ENCODE measurements at places on chromosomes 13 and 19.
A peak's percentile ranks its signal among the peaks of the same experiment; 100 is the strongest.

DNA sequence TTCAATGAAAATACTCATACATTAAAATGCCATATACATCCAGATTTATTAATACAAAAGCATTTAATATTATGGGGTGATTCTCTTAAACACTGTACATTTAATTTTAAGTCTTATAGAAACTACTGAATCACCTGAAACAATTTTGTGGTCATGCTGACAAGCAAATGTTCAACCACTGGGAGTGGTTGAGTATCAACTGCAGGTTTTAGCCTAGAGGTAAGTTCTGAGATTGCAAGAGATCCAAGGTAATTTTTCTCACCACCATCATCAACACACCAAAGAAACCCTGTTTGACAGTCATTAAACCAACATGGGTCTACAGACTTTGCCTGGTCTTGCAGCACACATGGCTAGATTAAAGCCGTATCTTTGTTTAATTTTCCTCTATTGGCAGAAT is 196.3 kb downstream of the LHFPL6 start:
- DNase-seq: no peak

- DNase-seq: no peak
Measured at GRCh38 chr19:27714857-27715256, 1498.1 kb downstream of the UQCRFS1 start.

DNA sequence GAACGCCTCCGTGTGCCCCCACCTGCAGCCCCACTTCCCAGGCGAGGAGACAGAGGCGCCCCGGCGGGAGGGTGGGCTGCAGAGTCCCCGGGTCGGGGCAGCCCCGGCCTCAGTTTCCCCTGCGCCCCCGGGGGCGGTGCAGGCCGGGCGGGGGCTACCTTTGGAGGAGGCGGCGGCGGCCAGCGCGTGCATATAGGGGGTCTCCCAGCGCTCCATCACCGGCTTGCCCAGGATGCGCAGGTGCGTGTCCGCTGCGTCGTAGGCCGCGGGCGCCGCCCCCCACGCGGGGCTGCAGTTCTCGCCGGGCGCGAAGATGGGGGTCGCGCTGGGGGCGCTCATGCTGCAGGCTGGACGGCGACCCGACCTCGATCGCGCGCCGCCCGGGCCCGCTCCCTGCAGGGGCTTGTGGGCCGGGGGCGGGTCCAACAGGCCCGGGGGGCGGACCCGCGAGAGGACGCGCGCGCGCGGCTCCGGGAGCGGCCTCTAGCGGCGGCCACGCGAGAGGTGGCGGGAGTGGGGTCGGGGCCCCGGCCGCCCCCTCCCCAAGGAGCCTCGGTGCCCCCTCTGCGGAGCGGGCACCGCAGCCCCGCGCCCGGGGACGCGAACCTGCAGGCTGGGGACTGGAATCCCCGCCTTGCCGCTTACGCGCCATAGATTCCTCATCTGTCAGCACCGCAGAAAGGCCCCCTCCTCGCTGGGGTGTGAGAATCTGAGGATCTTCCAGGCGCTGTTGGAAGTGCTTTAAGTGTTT is at the start of gene GAMT:
Gene GAMT, minus strand, starts transcription at position 405 of the 751 bp plus-strand sequence. Its CDS starts 66 bp downstream, at position 339.
- peak; percentile 57 for DNase-seq

DNA sequence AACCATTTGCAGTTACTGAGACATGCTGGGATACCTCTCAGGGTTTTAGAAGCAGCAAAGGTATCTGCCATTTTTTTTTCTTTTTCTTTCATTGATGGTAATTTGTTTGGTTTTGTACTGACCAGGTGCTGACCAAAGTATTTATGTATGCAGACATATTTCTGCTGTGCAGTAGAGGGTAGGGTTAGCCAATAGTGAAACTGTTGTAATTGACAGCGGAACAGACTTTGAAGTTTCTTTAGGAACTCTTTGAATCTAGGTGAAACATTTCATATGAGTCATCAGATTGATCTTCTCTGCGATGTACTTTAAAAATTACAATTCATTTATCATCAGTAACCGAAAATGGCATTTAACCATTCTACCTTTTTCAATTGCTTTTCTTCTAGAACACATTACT is 63.0 kb downstream of the ITGBL1 start:
- no peak for DNase-seq

DNA sequence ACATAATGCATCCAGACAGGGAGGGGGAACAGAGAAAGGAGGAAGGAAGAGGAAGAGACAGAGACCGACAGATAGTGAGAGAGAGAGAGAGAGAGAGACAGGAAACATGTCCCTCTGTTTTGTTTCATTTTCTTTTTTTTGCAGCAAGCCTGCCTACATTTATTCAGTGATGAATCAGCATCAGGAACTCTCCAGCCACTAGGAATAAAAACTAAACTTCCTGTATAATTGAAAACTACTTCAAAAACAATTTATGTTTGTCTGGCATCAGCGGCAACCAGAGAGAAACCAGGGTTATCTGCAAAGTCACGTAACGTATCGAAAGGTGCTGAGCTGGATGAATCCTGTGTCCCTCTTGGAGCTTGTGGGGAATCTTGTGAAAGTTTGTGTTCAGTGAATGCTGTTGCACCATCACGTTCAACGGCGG is 148.6 kb upstream of the SOX21 start:
- peak; percentile 21 for DNase-seq

DNA sequence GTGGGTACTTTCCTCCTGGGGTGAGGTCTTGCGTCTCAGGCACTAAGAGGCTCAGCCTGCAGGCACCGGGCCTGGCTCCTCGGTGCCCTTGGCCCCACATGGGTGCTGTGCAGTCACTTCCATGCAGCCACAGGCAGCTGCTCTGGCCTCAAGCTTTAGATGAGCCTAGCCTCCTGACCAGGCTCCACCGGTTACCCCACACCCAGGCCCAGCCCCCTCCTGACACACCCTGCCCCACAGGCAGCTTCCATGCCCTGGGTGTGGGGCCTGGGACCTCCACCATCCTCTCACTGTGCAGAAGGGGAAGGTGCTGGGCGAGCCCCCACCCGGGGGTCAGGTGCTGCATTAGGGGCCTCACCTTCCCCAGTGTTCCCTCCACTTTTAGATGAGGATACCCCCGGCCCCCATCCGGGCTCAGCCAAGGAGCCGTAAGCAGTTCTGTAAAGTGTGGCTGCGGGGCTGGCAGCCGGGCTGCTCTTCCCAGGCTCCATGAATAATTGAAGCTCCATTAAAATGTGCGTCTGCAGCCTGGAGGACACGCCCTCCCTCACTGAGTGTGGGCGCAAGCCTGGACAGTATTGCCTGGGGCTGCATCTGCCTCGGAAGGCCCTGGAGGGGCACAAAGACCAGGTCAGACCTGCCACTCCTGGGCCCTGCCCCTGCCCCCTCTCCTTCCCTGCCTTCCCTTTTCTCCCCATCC is 72.5 kb upstream of the KCTD15 start:
- DNase-seq: no peak

DNA sequence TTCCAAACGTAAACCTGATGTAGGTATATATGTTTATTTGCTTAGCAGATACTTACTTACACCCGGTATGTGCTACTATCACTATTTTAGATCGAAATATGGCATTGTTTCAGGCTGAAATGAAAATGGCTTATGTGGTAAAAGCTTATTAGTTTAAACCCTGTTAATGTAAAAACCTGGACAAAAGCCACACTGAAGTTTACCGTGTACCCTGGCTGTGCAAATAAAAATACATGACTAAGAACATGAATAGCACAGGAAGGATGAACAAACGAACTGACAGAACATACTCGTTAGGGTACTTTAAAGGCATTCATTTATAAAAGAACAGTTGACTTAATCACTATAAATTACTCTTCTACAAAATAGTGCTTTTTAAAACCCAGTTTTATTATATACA is 6.6 kb downstream of the CLDN10 start:
- no peak for DNase-seq

GRCh38 chr19:46759206-46759605 is 13.0 kb upstream of the STRN4 start:
- no peak for DNase-seq

DNA sequence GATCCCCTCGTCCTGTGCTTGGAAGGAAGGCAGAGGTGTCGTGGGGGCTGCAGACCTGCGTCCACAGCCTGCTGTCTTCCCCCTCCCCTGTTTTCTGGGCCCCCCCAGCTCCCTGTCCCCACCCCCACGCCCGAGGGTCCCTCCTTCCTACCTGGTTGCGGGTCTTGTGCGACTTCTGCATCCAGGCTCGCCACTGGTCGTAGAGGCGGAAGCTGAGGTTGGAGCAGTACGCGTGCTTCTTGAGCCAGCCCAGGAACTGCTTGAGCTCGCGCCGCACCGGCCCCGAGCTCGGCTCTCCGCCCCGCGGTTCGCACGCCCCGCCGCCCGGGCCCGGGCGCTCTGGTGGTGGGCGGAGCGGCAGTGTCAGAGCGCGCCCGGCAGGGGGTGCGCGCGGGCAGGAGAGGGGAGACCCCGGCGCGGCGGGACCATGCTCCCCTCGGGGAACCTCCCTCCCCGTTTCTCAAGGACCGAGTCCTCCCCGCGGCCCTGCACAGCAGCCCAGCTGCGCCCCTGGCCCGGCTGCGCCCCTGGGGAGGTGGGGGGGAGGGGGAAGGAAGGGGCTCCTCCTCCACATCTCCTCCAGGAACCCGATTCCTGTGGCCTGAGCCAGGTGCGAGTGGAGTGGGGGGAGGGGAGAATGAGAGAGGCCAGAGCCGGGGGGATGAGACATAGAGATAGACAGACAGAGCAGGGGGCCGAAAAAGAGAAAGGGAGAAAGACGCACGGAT is 5.7 kb downstream of the REX1BD start:
- DNase-seq: peak; percentile 83

DNA sequence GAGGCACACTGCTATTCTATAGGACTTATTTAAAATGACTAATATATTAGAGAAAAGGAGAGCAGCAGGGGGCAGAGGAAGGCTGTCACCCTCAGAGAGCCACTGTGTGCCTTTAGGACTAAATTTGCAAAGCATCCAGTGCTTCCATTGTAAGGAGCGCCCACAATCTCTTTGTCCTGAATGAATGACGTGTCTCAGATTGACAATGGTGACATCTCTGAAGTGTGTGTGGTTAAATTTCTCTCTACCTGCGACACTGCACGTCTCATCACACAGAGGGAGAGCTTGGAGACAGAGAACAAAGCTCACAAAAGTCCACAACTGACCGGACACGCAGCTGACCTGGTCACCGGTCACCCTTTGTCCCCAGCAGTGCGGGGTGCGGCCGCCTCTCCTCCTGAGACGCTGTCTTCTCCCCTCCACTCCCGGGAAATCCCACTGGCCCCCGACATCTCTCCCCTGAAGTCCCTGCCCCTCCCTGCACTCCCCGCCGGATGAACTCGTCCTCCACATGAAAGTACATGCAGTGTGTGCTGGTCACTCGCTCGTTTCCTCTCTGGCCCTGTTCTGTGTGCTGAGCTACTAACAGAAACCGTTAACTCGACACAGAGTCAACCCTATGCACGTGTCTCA is 107.2 kb downstream of the RAB20 start:
- no peak for DNase-seq

DNA sequence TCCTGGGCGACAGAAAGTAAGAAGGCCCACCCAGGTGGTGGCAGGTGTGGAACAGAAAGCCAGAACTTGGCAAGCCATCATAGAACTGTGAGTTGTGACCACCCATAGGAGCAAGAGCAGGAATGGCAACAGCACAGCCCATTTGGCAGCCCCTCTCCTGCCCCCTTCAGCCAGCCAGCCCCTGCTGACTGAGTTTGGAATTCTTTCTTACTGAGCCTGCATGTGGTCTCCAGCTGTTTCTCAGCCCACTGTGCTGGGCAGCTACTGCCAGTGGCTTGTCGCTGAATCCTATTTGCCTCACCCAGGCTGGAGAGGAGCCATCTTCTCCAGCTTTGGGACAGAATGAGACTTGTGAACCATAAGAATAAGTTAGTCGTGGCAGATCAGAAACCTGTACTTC is 28.3 kb downstream of the CNMD start:
- no peak for DNase-seq

DNA sequence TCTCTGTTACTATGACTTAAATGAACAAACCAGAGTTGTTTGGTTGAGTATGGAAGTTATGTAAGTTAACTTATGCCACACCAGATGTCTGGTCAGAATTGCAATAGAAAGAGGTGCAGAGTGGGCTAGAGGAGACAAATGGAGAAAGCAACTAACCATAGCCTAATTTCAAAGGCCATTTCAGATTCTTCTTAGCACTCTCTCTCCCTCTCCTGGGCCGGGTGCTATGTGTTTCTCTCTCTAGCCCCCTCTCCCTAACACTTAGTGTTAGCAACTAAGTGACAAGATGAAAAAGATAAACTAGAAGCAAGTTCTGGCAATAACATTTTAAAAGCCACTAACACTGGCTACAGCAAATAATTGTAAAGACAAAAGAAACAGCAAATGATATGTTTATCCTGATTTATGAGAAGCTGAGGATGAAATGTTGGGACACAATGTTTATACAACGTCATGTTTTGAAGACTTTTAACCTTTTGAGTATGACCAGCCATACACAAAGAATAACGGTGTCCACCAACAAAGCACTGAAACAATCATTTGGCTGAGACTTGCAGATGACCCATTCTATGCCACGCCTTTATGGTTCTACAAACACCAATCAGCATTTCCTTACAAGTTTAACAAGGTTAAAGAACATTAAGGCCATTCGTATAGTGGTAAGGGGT is 18.6 kb downstream of the SERPINE3 start:
- DNase-seq: no peak

DNA sequence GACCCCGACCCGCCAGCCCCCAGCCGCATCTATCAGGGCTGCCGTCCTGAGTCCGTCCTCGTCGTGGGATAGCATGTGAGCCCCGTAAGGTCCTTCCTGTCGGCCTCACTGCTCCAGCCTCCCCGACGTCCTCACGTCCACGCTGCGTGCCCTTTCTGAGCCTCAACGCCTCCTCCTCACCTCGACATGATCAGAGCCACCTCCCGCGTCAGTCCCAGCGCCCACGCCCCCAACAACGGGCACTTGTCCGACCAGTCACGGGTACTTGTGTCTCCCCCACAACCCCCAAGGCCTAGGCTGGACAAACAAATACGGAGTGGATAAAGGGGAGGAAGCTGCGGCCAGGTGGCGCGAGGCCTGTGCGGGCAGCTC is 665 bp downstream of the ZNF497 start:
- no peak for DNase-seq

- DNase-seq: no peak
Measured at GRCh38 chr13:98524391-98524790, 52.5 kb downstream of the STK24 start.

DNA sequence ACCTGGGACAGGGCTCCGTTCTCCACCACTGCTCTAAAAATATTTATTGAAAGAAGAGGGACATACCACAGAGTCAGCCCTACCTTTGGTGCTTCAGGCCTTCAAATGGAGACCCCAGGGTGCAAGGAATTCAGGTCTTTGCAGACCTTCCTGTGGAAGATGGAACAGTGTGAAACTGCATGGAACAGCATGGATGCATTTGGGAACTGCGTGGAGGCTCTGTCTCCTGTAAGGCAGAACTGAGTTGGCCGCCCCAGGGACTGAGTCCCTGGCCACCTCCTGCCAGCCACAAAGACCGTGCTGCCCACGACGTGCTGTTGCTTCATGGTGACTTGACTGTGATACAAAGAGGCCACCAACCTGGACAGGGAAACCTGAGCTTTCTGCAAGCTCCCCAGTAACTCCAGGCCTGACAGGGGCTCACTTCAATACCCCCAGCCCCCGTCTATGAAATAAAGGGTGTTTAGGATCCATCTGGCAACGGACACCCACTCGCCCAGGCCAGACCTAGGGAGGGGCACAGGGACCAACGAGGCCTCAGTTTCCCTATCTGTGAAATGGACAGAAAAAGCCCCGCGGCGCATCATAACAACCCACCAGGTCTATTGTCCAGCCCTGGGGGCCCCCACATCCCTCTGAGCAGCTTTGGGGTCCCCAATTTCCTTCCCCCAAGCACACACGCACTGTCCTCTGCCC is 58.6 kb upstream of the KLF2 start:
- no peak for DNase-seq

All from KBM-7 (cell line).